Panc1 (cell line): ENCODE measurements at places on chromosomes 3 and 15. TPM values are rescaled to one million over a fixed set of nuclear protein-coding genes. Genes with fewer than 3 reads are reported as not detected.

The LRRC31 gene
- not detected for total RNA-seq

The SLC28A2 gene
- total RNA-seq: 0.23 TPM

The NR1I2 gene
- not detected for total RNA-seq

The ARNT2 gene
- total RNA-seq: 16.8 TPM

The AQP9 gene
- not detected for total RNA-seq

The CHST2 gene
- 0.26 TPM for total RNA-seq
